ENCODE measurements at places on chromosomes 1 and 21.
A peak's percentile ranks its signal among the peaks of the same experiment; 100 is the strongest.

DNA sequence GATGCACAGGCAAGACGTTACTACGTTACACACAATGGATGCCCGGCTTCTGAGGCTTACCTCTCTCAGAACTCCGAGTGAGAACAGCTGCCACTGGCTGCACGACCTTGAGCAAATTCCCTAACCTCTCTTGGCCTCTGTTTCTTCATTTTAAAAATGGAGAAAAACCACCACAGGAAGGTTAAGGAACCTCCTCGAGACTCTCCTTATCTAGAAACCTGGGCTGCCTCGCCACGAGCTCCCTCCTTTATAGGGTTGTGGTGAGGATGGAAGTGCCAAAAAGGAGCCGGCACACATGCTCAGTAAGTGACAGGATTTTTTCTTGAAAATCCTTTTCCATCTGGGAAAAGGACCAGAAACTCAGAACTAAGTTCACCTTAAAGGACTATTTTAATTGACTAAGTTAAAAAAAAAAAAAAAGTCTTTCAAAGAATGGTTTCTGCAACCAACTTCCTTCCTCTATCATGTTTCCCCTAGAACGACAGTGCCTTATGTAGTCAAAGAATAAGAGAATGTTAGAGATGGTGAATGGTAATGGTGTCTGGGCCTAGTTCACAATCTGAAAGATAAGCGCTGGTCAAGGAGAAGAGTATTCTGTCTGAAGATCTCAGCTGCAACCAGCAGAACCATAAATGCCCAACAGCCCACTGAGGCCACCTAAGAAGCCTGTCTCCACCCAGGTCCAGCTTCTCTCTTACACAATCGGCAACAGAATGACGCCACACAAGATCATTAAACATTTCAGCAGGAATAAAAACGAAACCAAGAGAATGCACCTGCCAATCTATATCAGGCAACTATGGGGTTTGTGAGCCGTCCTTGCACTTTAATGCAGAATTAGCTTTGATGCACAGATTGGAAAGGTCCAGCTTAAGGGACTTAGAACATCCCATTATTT, 64.9 kb downstream of the SLC45A1 start:
- no peak for DNase-seq

DNA sequence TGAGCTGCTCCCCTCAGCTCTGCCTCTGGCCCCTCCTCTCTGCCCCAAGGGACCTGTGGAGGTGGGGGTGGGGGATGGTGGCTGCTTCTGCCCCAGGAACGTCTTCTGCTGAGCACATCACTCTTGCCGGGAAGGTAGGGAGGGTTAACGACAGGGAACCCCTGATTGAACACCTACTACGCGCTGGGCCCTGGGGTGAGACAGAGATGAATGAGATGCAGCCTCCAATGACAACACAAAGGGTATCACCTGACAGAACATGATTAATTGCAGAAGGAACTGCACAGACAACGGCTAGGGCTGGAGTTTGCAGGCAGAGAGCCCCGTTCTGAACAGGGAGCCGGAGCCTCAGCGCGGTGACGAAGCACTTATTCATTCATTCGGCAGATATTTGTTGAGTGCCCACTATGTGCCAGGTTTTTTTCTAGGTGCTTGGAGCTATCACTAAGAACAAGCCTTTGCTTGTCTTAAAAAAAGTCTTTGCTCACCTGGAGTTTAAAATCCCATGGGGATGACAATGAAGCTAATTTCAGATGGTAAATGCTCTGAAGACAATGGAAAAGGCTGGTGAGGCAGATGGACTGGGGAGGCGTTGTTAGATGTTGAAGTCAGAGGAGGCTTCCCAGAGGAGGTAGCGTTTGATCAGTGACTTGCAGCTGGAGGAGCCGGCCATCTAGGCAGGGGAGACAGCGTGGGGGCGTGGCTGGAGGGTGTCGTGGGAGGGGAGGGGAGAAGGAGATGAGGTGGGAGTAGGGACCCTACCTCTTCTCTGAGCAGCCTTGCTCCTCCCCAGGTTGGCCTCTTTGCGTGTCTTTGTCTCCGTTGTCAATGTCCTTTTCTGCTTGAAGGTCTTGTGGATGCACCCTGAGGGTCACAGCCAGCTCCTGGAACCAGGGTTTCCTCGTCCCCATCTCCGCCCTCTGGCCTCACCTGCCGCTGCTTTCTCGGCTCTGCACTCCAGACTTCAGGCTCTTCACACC, 103.1 kb upstream of the CSF3R start:
- DNase-seq: no peak

GRCh38 chr1:201032408-201032807, 8.9 kb upstream of the KIF21B start:
- no peak for DNase-seq

DNA sequence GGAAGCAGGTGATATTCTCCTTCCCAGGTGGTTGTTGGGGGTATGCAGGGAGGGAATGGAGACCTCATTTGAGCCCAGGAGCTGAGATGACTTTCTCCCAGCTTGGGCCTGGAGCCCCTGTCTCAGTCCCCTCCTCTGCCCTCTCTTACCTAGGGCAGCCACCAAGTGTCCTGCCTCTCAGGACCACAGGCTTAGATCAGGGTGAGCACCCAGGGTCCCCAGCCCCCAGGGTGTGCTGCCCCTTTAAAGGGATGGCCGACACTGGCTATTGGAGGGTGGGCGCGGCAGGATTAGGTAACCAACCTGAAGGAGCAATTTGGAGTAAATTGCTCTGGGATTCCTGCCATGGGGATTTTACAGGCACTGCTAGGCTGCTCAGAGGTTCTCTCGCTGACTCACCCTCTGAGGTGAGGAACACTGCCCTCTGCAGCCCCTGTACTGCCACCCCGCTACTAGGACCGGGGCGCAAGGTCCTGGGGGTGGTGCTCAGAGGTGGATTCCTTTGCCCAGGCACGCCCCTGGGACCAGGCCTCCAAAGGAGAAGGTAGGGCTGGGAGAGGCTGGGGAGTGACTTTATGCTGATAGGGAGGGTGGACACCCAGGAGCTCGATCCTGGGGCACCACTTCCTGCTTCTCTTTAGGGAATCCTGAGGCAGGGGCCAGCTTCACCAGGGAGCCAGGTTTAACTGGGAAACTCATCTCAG, 1.5 kb downstream of the RPS6KA1 start:
- DNase-seq: peak; percentile 55

DNA sequence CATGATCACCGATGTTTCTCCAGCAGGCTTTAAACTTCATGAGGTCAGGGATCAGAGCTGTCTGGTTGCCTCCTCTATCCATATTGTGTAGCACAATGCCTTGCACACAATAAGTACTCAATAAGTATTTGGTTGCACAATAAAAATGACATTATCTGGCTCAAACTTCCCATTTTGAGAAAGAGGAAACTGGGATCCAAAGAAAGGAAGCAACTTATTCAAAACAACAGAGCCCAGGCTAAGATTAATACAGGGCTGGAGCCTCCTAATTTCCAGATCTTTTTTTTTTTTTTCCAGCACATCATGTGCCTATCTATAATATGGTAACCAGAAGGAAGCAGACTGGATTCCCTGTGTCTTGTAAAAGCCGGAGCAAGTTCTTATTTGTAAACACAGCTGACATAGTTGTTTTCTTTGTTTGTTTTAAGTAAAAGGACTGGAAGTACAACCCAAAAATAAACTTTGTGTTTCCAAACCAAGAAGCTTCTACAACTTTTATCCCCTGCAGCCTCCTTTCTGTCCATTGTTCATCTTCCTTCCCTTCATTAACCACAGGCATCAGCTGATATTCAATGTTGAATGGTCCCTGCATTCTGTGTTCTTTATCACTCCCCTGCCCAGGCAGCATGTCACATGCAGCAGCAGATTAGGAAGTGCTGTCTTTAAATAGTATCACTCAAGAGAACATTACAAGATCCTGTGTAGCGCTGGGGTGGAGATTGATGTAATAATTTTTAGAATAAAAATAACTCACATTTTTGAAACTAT, 71.2 kb upstream of the HOOK1 start:
- DNase-seq: no peak

GRCh38 chr1:116097626-116098025, 13.6 kb upstream of the MAB21L3 start:
- no peak for DNase-seq

- no peak for DNase-seq
Observed at GRCh38 chr1:21961799-21962198, 15.0 kb upstream of the CELA3B start.

- no peak for DNase-seq
Observed at GRCh38 chr1:24639881-24640280, 3.2 kb upstream of the SRRM1 start.

Data from GM23248 (cell line).